ENCODE measurements at places on chromosomes 6 and 20.
A peak's percentile ranks its signal among the peaks of the same experiment; 100 is the strongest.

GRCh38 chr20:45444050-45444449, 25.5 kb upstream of the WFDC2 start:
- DNase-seq, result peak; percentile 7

DNA sequence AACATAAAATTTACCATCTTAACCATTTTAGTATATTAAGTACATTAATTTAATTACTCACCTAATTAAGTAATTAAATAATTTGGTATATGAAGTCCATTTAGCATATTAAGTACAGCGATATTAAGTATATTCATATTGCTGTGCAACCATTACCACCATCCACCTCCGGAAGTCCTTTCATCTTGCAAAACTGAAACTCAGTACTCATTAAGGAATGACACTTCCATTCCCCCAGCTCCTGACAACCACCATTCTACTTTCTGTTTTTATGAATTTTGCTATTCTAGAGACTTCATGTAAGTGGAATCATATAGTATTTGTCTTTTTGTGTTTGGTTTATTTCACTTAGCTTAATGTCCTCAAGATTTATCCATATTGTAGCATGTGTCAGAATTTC, 61.1 kb upstream of the GTSF1L start:
- DNase-seq, result no peak

DNA sequence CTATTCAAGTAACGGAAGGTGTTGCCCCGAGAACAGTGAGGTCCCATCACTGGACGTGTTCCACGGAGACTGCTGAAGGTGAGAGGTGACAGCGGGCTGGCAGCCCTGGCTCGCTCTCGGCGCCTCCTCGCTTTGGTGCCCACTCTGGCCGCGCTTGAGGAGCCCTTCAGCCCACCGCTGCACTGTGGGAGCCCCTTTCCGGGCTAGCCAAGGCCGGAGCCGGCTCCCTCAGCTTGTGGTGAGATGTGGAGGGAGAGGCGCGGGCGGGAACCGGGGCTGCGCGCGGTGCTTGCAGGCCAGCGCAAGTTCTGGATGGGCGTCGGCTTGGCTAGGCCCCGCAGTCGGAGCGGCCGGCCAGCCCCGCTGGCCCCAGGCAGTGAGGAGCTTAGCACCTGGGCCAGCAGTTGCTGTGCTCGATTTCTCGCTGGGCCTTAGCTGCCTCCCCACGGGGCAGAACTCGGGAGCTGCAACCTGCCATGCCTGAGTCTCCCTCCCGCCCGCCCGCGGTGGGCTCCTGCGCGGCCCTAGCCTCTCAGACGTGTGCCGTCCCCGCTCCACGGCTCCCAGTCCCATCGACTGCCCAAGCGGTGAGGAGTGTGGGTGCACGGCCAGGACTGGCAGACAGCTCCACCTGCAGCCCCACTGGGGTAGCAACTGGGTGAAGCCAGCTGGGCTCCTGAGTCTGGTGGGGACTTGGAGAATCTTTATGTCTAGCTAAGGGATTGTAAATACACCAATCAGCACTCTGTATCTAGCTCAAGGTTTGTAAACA, 77.6 kb downstream of the RNF182 start:
- DNase-seq, result no peak

- no peak for DNase-seq
These were observed 2.1 kb downstream of the CDS2 start for GRCh38 chr20:5128886-5129285.

- no peak for DNase-seq
These were observed 182.8 kb downstream of the UNC5CL start for GRCh38 chr6:40856271-40856670.

- no peak for DNase-seq
These were observed 34.1 kb downstream of the TRMT11 start for GRCh38 chr6:126020305-126021050.

GRCh38 chr6:16966791-16967469, 134.9 kb upstream of the STMND1 start:
- DNase-seq, result no peak

GRCh38 chr6:98670045-98670746, 164.2 kb upstream of the POU3F2 start:
- DNase-seq, result no peak

DNA sequence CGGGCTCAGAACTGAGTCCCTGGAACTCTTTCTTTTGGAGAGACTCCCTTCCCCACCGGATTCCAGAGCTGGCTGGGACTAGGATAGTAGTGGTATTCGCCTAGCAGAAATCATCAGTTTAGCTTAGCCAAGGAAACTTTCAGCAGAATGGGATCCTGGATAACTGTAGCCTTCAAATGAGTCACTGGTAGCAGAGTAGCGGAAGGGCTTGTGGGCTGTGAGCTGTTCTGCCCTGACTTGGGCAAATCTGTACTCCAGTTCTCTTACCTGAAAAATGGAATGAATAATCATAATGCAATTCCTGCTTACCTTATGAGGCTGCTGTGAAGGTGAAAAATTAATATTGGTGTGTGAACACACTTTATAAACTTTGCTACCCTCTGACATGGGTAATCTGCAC, 244.3 kb upstream of the CHD6 start:
- no peak for DNase-seq

All from activated naive CD4-positive, alpha-beta T cell treated with Interleukin-2 at 50 U/mL for 16 hours (primary cell).